Trophoblast cell (in vitro differentiated cells and primary cell): ENCODE measurements at places on chromosomes 11 and 22.

DNA sequence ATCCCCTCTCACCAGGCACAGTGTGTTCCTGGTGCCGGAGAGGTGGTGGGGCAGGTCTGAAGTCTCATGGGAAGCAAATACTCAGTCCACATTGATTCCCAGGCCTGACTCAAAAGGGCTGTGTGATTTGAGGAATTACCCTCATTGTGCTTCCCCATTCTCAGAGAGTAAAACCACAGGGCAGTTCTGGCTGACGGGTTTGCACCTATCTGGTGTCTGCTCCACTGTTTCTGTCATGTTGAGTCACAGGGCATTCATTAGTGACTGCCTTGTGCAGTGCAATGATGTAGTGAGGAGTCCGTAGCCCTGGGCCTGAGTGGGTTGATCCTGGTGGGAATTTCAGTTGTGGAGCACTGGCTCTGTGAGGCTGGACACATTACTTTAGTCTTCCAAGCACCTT, 85.2 kb upstream of the ARHGAP20 start:
- no peak for DNase-seq

- no peak for DNase-seq
These were observed 60.7 kb upstream of the MUC15 start for GRCh38 chr11:26632691-26633159.

DNA sequence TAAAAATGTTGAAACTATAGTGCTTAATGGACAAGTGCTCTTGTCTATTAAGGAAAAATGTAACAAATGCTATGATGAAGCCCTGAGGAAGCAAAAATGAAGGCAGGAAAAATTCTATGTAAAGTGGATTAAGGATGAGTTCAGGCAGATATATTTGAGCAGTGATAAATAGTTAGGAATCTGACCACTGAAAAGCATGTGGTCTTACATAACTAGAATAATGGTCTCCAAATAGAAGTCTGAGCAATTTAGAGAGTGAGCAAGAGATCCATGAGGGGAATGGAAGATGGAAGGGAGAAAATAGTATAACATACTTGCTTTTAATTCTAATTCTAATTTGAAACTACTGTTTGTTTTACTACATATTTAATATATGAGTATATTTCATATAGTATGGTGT, 510.6 kb upstream of the ARHGAP42 start:
- DNase-seq: no peak

DNA sequence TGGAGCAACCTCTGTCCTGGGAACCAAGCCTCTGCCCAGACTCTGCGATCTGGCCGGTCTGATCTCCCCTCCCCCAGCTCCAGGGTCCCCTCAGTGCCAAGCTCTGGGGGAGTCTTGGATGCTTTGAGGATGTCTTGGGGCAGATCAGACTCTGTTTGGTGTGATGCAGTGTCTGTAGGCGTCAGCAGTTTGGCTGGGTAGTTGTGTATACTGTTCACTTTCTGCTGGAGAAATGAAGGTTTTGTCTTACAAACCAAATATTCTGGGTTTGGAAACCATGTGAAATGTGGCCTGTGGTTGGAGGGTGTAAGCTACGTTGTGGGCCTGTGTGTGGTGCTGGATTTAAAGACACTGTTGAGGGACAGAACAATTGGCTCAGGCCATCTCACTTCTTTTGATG, 4.6 kb downstream of the INSC start:
- DNase-seq: no peak

DNA sequence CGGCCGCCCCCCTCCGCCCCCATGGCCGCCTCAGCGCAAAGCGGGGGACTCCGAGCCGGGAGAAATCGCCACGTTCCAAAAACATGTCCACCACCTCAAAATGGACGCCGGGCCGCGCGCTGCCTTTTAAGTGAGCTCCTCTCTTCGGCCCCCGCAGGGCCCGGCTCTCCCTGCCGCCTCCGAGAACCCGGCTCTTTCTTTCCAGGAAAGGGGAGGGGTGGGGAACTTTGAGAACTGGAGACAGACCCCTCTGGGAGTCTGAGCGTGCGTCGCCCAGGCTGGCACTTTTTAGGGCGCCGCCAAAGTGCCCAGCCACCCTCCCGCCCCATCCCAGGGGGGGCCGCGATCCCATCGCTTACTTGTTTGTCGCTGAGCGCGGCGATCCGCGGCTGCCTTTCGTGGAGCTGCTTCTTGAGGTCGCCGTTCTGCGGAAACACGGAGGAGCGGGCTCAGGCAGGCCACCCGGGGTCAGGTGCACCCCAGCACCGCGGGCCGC, 1.6 kb downstream of the PHF21B start:
- no peak for DNase-seq

- DNase-seq: no peak
These were observed 712.2 kb downstream of the NTM start for GRCh38 chr11:132082566-132082965.

GRCh38 chr11:10211470-10211869, 82.5 kb downstream of the SBF2 start:
- no peak for DNase-seq

- DNase-seq: no peak
These were observed 17.0 kb downstream of the CASP12 start for GRCh38 chr11:104881117-104881794.

DNA sequence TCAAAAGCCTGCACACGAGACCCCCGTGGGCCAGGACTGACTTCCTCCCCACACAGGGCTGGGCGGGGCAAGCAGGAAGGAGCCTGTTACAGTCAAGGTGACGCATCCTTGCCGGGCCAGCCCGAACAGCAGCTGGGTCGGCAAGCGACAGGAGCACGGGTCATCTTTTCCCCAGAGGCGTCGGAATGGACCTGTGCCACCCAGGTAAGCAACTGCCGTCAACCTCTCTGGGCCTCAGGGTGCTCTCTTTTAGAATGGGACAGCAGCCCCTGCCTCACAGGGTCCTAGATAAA, at the start of gene CYTH4:
CYTH4 (plus strand) TSS at position 124 of the 293 bp plus-strand sequence; CDS start at position 186, 62 bp downstream.
- peak; percentile 26 for DNase-seq

DNA sequence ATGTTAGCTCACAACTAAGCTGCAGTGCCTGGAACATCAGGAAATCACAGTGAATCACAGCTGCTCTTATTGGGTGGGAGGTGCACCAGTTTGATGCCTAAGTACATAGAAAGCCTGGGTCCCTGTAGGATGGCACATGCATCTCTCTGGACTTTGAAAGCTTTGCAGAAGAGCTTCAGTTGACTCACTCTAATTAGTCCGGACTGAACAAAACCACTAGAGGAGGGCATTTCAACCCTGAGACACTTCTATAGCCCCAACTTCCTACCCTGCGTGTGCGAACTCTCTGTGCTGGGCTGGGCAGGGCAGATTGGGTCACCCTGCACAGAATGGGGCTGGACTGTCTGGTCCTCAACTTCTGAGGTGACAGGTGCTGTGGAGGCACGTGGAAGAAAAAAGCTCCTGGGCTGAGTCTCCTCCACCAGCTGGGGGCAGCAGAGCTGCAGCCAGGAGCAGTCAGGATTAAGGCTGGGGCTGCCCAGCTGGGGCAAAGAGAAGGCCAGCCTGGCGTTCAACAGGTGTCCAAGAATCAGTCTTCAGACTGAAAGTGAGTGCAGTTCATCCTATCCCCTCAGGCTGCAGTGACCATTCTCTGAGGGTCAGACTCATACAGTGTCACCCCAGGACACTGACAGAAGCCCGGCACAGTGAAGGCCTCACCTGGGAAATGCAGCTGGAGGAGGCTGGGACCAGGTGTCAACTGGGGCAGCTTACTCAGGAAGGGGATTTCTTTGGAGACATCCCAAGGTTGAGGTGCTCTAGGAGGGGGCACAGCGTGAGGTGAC, 22.1 kb downstream of the GGTLC2 start:
- DNase-seq: no peak

DNA sequence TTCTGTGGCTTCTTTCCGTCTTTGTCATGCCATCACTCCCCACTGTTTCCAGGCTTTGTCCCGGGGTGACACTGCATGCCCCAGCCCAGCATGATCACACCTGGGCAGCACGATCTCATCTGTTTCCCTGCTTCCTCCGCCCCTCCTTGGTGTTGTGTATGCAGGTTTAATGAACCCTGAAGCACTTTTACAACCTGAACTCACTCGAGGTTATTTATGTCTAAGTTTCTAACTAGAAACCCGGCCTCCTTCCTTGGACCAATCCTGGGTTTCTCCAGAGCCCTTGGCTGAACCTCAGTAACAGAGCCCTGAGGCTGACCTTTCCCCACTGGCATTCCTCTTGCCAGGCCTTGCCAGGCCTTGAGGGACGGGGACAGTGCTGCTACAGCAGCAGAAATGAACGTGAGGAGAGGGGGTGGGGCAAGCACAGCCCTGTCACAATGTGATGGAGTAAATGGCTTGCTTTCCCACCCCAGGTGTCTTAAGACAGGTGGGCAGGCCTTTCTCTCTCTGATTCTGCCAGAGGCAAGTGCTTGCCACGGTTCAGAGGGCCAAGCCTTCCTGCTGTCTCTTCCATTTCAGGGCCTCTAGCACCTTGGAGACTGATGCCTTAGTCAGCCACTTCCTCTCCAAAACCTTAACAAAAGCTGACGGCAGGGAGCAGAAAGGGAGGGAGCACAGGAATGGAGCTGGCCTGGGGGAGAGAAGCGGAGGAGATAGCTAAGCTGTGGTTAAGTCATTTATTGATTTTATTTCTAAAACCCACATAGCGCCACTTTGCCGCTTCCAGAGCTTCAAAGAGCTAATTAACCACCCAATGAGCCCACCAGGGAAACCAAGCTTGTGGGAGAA, 3.1 kb upstream of the PYGM start:
- DNase-seq: no peak

GRCh38 chr11:68584097-68584496, 100.2 kb upstream of the GAL start:
- DNase-seq: no peak
